Eye (tissue), 1 donor: ENCODE measurements at places on chromosomes 11 and 22.

GRCh38 chr11:77472991-77473800 is 698 bp downstream of the PAK1 start:
- DNase-seq = peak; percentile 84

DNA sequence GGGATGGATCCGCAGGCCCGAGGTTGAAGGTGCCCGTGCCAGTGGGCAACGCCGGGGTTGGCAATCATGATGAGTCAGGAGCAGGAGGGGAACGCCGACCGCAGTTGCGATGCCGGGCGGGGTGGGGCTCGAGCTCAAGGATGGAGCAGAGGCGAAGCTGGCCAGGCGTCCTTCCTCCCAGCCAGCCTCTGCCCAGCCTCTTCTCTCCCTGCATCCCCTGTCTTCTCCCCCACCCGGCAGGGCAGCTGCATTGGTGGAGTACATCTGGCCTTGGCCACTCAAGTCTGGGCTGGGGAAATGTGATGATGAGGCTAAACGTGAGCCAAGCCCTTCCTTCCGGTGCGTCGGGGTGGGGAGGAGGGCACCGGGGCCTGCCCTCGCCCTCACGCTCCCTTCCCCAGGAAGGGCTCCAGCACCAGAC is 3.9 kb downstream of the IFITM10 start:
- DNase-seq = no peak

DNA sequence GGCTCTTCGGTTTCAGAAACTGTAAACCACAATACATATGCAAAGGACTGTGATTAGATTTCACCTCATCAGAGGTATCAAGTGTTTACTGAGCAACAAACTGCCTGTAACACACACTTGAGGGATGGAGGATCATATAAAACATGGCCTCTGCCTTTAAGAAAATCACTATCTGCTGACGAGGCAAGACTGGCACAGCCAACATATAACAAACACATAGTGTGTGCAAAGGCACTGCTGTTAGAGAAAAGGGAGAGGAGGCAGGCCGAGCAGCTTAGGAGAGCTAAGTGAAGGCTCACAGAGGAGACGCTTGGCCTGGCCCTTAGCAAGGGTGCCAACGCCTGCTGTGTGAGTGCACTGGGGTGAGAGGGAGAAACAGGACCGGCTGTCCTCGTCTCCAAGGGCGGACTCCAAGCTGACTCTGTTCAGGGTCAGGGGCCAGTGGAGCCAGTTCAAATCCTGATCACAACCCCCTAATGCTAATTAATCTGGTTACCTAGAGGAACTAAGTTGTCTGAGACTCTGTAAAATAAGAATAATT is 48.2 kb downstream of the LRFN4 start:
- DNase-seq = no peak

- no peak for DNase-seq
Observed at GRCh38 chr11:76175783-76176182, 30.5 kb downstream of the WNT11 start.

DNA sequence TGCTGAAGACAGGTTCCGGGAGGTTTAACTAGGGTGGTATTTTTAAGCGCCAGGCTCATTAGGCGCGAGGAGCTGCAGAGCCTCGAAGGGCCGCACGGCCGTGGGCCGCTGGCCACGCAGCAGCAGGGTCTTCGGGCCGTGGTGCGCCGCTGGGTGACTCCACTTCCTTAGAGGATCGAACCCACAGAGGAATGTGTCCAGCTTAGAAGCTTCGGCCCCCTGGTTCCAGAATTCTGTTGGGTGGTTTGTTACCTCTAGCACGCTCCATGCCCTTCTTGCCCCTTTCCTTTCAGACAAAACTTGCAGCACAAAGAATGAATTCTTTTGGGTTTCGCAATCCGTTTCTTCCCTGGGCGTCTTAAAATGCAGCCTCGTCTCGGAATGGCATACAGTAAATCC is 773 bp upstream of the PATL1 start:
- no peak for DNase-seq

DNA sequence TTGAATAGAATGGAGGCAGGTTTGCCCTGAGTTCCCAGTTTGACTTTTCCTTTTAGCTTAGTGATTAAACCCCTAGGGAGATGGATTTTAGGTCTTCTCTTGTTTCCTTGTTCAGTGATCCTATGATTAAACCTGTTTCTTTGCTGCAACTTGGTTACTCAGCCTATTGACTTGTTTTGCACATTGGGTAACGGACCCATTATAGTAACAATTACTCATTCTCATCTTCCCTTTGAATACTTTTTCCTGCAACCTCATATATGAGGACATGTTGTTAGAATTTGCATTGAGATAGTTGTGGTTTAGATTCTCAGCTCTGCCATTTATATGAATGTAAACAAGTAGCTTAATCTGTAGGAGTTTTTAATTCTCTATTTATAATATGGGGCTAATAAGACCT is 489.2 kb upstream of the CNTN5 start:
- DNase-seq = no peak
